ENCODE measurements at places on chromosomes 4 and X.

- DNase-seq: no peak
Observed at GRCh38 chr4:184235526-184235925, 17.9 kb upstream of the ENPP6 start.

GRCh38 chr4:68734095-68734494 lies 63.6 kb upstream of the UGT2B15 start:
- DNase-seq: no peak

GRCh38 chr4:138056541-138056940 lies 185.6 kb downstream of the SLC7A11 start:
- DNase-seq: no peak

DNA sequence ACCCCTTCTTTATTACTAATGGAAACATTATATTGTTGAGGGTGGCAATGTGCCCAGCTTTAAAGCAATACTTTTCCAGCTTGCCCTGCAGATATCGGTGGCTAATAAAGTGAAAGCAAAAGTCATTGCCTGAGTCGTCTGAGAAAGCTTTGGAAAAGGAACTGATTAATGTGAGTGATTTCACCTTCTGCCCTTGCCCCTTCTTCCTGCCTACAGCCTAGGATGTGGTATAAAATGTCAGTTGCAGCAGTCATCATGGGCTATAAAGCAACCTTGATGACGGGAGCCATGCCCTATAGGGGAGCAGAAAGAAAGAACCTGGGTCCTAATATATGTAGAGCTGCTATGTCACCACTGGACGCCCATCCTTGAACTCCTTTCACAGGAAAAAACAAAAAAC lies 132.4 kb upstream of the USP9X start:
- DNase-seq: no peak

GRCh38 chrX:35499071-35499862 lies 298.9 kb upstream of the MAGEB16 start:
- no peak for DNase-seq

DNA sequence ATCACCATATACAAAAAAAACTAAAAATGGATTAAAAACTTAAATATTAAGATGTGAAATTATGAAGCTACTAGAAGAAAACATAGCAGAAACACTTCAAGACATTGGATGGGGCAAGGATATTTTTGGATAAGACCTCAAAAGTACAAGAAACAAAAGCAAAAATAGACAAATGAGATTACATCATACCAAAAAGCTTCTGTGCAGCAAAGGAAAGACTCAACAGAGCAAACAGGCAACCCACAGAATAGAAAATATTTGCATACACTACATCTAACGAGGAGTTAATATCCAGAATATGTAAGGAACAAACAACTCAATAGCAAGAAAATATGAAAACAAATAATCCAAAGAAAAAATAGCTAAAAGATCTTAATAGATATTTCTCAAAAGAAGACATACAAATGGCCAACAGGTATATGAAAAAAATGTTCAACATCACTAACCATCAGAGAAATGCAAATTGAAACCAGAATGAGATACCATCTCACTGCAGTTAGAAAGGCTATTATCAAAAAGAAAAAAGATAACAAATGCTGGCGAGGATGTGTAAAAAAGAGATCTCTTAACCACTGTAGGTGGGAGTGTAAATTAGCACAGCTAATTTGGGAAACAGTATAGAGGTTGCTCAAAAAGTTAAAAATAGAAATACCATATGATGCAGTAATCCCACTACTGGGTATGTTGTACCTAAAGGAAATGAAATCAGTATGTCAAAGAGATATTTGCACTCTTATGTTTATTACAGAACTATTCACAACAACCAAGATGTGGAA lies 17.8 kb upstream of the LRCH2 start:
- no peak for DNase-seq

- DNase-seq: no peak
Observed at GRCh38 chr4:33160126-33160525, 2440.0 kb downstream of the PCDH7 start.

DNA sequence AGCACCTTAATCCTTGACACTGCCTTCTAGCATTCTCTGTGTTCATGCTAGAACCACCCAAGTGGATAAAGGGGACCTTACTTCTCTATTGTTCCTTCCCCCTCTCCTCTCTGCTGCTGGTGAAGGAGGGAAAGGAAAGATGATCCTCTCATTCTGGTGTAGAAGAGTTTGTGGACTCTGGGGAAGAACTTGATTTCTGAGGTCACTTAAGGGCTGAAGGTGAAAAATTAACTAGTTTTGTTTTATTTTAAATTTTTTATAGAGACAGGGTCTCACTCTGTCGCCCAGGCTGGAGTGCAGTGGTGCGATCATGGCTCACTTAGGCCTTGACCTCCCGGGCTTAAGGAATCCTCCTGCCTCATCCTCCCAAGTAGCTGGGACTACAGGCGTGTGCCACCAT lies 29.8 kb downstream of the SMS start:
- no peak for DNase-seq

GRCh38 chr4:73051625-73052024 lies 17.9 kb downstream of the COX18 start:
- DNase-seq: no peak

- no peak for DNase-seq
Observed at GRCh38 chrX:12349201-12349600, 210.9 kb downstream of the FRMPD4 start.

DNA sequence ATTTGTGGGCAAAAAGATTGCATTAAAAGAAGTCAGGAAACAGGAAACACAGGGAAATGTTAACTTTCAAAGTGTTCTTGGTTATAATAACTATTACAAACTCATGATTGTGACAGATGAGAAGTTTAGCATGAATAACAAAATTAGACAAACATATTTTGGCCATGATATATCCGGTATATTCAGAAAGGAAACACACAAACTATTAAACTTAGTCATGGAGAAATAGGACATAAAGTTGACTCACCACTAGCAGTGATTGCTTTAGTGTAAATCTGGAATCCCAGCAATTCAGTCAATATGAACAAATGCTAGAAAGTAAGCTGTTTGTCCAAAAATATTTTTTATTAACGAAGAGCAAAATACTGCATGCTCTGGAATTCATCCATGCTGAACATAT lies 1299.9 kb downstream of the C4orf33 start:
- no peak for DNase-seq

DNA sequence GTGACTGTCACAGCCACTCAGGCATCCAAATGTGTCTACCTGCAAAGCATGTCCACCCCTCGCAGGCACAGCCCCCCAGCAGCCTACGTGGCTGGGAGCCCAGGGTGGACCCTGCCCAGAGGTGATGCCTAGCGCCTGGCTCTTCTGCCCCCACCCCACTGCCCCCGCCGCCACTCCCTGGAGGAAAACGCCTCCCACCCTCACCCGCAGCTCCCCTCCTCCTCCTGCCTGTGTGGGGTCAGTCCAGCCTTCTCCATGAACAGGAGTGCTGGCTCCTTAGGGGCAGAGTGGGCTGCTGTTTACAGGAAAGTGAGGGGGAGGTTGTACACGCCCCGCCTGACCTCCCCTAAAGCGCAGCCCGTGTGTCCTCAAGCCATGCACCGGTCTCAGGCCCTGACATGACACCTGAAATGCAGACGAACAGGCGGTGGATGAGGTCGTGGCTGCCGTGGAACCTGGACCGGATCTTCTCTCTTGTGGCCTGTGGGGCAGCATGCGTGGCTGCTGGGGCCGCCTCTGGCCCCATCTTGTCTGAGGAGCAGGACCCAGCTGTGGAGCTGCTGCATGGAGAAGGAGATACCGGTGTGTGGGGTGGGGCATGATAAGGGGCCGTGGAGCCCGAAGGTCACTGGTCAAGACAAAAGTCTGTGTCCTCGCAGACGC lies 11.9 kb upstream of the MXD4 start:
- no peak for DNase-seq

DNA sequence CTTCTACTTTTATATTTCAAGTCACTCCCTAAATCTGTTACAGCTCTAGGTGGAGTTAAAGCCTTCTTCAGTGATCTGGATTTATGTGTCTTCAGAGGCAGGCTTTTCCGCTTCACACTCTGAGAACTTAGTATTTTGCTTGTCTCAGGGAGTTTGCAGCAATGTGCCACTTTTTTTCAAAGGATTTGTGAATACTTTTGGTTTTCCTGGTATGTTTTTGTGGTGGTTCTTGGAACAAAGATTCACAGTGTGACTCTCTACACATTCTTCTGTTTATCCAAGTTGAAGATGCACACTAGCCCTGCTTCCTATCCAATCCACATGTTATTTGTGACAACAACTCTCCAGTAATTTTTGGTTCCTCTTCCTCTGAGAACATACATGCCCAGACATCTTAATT lies 1253.7 kb downstream of the TECRL start:
- DNase-seq: no peak

GRCh38 chr4:89835413-89835812 lies 1.5 kb downstream of the SNCA start:
- no peak for DNase-seq

GRCh38 chr4:77022560-77023179 lies 53.1 kb downstream of the CCNI start:
- no peak for DNase-seq

GRCh38 chr4:116755051-116755450 lies 330.3 kb downstream of the TRAM1L1 start:
- DNase-seq: no peak

GRCh38 chr4:89363786-89364185 lies 56.2 kb upstream of the GPRIN3 start:
- DNase-seq: no peak

DNA sequence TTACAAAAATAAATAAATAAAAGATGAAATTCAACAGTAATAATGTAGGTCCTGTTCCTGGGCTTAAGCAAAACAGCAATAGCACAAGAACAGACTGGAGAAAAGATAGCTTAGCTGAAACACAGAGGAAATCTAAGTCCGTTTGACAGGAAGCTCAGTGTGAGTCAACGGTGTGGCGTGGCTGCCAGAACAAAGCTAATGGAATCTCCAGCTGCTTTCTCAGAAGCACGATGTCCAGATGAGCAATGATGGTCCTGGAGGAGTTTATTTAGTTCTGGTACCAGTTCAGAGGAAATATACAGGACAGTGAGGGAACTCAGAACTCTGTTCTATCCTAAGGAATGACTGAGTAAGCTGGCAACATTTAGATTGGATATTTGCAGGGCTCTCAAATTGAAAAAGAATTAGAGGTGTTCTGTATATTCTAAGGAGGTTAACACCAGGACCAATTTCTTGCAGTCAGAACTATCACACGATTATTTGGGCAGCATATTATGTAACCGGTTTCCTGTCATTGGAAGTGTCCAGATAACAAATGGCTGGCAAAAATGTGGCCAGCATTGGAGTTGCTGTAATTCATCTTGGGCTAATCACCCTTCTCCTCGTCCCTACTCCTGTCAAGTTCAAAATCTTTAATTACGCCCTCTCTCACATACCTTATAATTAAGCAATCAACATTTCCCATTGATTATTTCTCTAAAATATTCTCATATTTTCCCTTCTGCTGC lies 12.7 kb downstream of the GAB3 start:
- DNase-seq: no peak

GRCh38 chr4:182443070-182443469 lies 199.9 kb downstream of the TENM3 start:
- no peak for DNase-seq

DNA sequence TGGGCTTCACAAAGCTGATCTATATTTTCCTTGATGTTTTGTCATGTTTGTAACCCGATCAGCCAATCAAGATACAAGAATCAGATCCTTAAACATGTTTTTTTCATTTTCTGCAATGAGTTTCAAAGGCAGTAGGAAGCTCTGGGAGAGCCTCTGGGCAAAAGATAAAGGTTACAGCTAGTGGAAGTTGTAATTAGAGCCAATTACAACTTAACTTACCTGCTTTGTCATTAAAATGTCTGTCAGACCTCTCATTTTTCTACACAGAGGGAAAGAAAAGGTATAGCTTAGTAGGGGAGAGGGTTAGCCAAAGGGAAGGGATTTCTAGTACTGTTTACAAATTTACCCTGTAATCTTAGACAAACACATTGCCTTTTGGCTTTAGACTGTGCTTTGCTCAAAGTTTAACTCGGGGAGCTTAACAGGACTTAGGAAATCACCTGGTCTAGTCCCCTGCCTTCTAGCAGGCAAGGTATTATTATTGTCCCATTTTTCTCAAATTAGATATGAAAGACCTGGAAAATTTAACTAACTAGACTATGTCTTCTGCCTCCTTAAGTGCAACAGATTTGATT lies 55.8 kb downstream of the FGF16 start:
- no peak for DNase-seq

DNA sequence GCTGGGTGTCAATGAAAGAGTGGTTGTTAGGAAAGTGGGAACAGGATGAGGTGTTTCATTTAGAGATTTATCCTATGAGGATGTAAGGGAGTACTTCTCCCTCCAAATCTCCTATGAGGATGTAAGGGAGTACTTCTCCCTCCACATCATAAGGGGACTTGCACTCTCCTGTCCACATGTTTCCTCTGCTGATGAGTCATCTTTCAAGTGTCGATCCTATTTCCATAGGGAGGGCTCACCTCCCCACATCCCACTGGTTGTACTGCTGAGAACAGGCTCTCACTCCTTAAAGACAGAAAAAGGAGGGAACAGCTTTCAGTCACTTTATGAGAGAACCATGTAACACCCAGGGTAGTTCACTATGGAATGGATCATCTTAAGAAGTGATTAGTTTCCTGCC lies 65.0 kb downstream of the INPP4B start:
- no peak for DNase-seq

- no peak for DNase-seq
Observed at GRCh38 chr4:15066140-15066539, 63.9 kb downstream of the CPEB2 start.

GRCh38 chrX:152614791-152615190 lies 22.9 kb upstream of the GABRQ start:
- no peak for DNase-seq

DNA sequence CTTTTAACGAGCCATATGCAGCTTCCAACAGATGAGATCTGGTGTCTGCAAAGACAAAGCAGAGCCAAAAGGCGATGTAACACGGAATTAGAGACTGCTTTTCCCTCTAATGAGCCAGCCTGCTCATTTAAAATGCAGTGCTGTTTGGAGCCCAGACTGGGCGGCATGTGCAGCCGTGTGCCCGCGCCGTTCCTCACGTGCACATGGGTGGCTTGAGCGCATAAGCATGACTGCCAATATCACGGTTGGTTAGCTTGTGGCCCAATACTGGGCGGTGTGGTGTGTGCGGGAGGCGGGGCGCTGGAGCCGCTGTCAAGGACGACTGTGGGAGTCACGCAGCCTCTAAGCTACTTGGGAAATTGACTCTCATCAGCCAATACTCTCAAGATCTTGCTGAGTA lies 87.0 kb upstream of the SCOC start:
- DNase-seq: no peak

- no peak for DNase-seq
Observed at GRCh38 chr4:3041192-3042142, 32.9 kb downstream of the HTT-AS start.

- no peak for DNase-seq
Observed at GRCh38 chr4:112951362-112952312, 97.8 kb upstream of the ANK2 start.

All from stimulated activated CD4-positive, alpha-beta T cell treated with anti-CD3 and anti-CD28 coated beads, TNF-alpha, amount 100 ng/mL, for 4 hours (primary cell).